ENCODE measurements at places on chromosomes 13 and 19. TPM values are rescaled to one million over a fixed set of nuclear protein-coding genes. Genes with fewer than 3 reads are reported as not detected.

DNA sequence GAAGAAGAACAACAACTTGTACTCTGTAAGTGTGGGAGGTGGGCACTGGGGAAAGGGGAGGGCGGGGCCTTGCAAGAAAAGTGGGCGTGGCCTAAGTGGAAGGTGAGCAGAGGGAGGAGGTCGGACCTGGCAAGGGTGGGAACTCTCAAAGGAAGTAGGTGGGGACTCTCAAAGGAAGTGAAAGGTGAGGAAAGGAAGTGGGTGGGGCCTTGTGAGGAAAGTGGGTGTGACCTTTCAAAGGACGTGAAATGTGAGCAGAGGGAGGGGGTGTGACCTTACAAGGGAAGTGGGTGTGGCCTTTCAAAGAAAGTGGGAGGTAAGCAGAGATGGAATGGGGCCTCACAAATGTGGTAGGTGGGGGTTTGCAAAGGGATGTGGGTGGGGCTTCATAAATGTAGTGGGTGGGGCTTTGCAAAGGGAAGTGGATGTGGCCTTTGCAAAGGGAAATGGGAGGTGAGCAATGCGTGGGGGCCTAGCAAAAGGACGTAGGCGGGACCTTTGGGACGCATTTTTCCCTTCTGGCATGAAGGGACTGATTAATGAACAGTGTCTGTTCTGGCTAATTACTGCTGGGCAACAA is 25.9 kb downstream of the ACSBG2 start:
- no peaks in the 10 kb centered on the region for H3K27me3 ChIP-seq
- no peak overlapping the region for H3K4me3 ChIP-seq
- peaks cover 5% of the 10 kb centered on the region for H3K4me1 ChIP-seq

The INSL3 gene
- total RNA-seq, result 0.96 TPM

The MCEMP1 gene
- not detected for total RNA-seq

GRCh38 chr19:48752496-48753365 is at the start of gene FUT1:
Gene FUT1 (minus strand): TSS chr19:48752641. CDS start chr19:48751281, 1,360 bp downstream.
- H3K27ac ChIP-seq, result peak within 1 kb of the TSS; percentile 84
- H3K4me1 ChIP-seq, result peaks cover 25% of the 10 kb centered on the region
- peak within 1 kb of the TSS; percentile 95 for H3K4me3 ChIP-seq
- H3K27me3 ChIP-seq, result no peaks in the 10 kb centered on the region
- peak; percentile 89 for DNase-seq
- peaks cover 27% of the 10 kb centered on the region for H3K36me3 ChIP-seq

DNA sequence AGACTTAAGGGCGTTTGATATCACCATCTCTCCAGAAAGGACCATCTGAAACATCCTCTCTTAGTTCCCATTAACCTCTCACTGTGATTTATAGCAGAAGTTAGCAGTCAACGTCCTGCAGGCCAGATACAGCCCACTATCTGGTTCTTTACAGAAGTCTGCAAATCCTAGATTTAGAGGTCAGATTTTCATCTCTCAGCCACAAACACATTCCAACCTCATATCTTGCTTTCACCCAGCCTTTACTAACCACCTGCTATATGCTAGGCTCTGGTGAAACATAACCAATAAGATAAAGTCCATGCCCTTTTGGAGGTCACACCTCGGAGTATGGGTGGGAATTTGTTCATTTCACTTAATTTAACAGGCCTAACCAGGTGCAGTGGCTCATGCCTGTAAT is 76.8 kb upstream of the CACNA1A start:
- no peak for DNase-seq
- no peak overlapping the region for H3K27ac ChIP-seq
- H3K4me3 ChIP-seq, result no peak overlapping the region
- no peaks in the 10 kb centered on the region for H3K4me1 ChIP-seq
- no peaks in the 10 kb centered on the region for H3K36me3 ChIP-seq

DNA sequence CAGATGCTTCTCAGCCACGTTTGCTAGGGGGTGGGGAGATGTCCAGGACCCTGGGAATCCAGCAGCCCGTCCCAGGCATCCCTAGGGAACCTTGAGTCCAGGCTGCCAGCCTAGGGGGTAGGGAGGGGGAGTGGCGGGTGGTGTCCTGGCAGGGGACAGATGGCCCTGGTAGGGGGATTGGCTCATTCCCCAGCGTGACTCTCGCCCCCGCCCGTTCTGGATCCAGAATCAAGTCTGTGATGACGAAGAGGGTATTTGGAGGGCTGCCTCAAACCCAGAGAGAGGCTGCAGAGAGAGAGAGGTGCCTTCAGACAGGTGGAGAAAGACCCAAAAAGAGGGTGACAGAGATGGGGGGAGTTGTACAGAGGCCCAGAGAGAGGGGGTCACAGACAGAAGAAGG is 4.1 kb downstream of the SLC17A7 start:
- peaks cover 21% of the 10 kb centered on the region for H3K27me3 ChIP-seq
- H3K4me3 ChIP-seq, result no peak overlapping the region
- no peak overlapping the region for H3K27ac ChIP-seq
- H3K36me3 ChIP-seq, result no peaks in the 10 kb centered on the region
- peaks cover 4% of the 10 kb centered on the region for H3K4me1 ChIP-seq
- no peak for DNase-seq

- no peak overlapping the region for H3K27ac ChIP-seq
- DNase-seq, result no peak
- H3K4me3 ChIP-seq, result no peak overlapping the region
These were observed 725 bp downstream of the ZNF682 start for GRCh38 chr19:20038358-20039202.

GRCh38 chr19:51090471-51090870 is 7.8 kb upstream of the KLK14 start:
- no peak overlapping the region for H3K27ac ChIP-seq
- no peak for DNase-seq
- no peaks in the 10 kb centered on the region for H3K36me3 ChIP-seq
- no peak overlapping the region for H3K4me3 ChIP-seq
- H3K27me3 ChIP-seq, result no peaks in the 10 kb centered on the region

GRCh38 chr13:27826379-27827353 is 34.4 kb downstream of the GSX1 start:
- peak overlapping the region; percentile 35 for H3K4me3 ChIP-seq
- DNase-seq, result peak; percentile 84
- H3K27ac ChIP-seq, result 0 out of 2 replicates have a peak overlapping the region, but pooled peaks have one; percentile 27
- peaks cover 15% of the 10 kb centered on the region for H3K27me3 ChIP-seq
- no peaks in the 10 kb centered on the region for H3K36me3 ChIP-seq
- H3K4me1 ChIP-seq, result peaks cover 4% of the 10 kb centered on the region

- H3K36me3 ChIP-seq, result no peaks in the 10 kb centered on the region
- no peak overlapping the region for H3K4me3 ChIP-seq
- H3K4me1 ChIP-seq, result no peaks in the 10 kb centered on the region
- H3K27me3 ChIP-seq, result no peaks in the 10 kb centered on the region
These were observed 20.7 kb downstream of the CEBPG start for GRCh38 chr19:33394006-33394722.

DNA sequence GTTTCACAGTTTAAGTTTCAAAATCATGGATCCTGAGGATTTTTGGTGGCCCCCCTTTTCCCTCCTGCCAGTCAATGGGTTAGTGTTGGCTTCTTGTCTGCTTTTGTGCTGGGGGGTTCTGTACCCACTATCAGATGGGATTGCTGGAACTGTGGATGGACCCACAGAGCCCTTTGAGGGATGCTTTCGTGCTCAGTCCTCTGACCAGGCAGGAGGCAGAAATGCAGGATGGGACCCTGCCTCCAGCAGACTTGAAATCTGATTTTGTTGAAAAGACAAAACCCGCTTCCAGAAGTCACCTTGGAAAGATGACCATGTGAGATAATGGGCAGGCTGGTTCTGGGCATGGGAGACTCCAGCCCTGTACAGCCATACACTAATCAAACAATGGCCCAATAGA is 408.9 kb downstream of the ZNF536 start:
- no peak overlapping the region for H3K4me3 ChIP-seq
- no peaks in the 10 kb centered on the region for H3K27me3 ChIP-seq
- H3K36me3 ChIP-seq, result no peaks in the 10 kb centered on the region
- no peak for DNase-seq
- no peaks in the 10 kb centered on the region for H3K4me1 ChIP-seq
- no peak overlapping the region for H3K27ac ChIP-seq

The SIAH3 gene
- total RNA-seq, result not detected

- no peaks in the 10 kb centered on the region for H3K4me1 ChIP-seq
- no peak overlapping the region for H3K27ac ChIP-seq
- DNase-seq, result no peak
- no peaks in the 10 kb centered on the region for H3K27me3 ChIP-seq
- H3K4me3 ChIP-seq, result no peak overlapping the region
These were observed 154.2 kb upstream of the KLF12 start for GRCh38 chr13:74288361-74288911.

The GGN gene
- total RNA-seq, result 0.47 TPM

GRCh38 chr13:52845334-52845761 is 3.1 kb downstream of the PCDH8 start:
- H3K4me1 ChIP-seq, result no peaks in the 10 kb centered on the region
- no peaks in the 10 kb centered on the region for H3K36me3 ChIP-seq
- peaks cover 24% of the 10 kb centered on the region for H3K27me3 ChIP-seq
- no peak for DNase-seq
- no peak overlapping the region for H3K4me3 ChIP-seq
- H3K27ac ChIP-seq, result no peak overlapping the region

DNA sequence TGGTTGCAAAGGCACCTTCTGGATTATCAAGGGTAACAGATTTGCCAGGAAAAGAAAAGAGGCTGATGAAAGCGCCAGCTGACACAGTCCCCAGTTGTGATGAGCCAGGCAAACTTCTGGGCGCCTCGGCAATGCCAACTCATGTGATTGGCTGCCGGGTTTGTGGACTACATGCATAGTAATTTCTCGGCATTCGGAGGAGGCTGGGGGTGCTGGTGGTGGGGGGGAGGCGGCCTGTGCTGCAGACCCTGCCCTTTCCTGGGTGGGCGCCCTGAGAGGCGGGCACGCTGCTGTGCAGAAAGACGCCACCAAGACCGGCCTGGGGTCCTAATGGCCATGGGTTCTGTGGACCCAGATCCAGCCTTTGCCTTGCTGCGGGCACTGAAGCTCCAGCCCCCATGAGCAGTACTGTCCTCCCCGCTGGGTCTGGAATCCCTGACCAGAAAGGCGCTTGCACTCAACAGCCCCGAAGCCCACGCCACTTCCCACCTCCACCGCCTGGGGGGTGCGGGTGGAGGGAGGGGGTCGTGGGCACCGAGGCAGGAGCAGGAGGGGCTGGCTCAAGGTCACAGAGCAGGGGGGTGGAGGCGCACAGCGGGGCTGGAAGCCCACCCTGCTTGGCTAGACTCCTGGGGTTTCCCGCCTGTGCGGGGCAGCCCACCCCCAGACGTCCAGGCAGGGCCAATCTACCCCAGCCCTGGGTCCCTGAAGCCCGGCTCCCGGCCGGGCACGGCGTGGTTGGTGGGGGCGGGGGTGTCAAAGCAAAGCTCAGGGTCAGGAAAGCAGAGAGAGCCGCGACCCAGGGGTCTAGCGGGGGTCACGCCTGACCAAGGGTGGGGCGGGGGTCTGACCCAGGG is 1.0 kb downstream of the DIRAS1 start:
- H3K27ac ChIP-seq, result peak overlapping the region; percentile 45
- H3K27me3 ChIP-seq, result no peaks in the 10 kb centered on the region

GRCh38 chr13:46372071-46372470 is 15.0 kb downstream of the RUBCNL start:
- no peak overlapping the region for H3K4me3 ChIP-seq
- no peaks in the 10 kb centered on the region for H3K36me3 ChIP-seq
- DNase-seq, result no peak
- H3K4me1 ChIP-seq, result 0 out of 2 replicates have a peak, but pooled peaks cover 4% of the 10 kb centered on the region
- no peak overlapping the region for H3K27ac ChIP-seq

DNA sequence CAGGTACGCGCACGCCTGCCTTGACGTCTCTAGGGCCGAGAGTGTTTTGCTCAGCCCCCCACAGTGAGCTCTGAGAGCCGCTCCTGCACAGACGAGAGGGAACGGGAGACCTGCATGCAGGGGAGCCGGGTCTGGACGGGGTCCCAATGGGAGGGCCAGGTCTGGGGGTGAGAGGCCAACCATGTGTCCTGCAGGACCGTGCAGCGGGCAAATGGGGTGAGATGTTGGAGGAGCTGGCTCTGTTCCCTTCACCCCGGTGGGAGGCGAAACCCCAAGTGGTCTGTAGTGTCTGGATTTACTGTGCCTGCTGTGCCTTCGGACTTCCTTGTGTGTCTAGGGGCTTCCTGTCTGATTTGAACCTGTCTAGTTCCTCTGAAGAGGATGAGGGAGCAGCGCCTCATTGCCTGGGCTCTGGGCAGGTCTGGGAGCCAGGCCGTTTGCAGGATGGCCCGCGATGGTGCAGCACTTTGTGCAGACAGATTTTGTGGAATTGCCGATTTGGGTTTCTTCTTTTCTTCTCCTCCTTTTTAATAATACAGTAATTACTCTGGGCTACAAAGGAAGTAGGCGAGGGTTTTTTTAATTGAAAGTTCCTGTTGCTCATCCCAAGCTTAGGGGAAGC is 2.1 kb downstream of the CSNK1G2 start:
- H3K36me3 ChIP-seq, result no peaks in the 10 kb centered on the region
- no peaks in the 10 kb centered on the region for H3K27me3 ChIP-seq
- H3K4me3 ChIP-seq, result peak overlapping the region; percentile 83
- peak overlapping the region; percentile 95 for H3K27ac ChIP-seq
- peaks cover 63% of the 10 kb centered on the region for H3K4me1 ChIP-seq

DNA sequence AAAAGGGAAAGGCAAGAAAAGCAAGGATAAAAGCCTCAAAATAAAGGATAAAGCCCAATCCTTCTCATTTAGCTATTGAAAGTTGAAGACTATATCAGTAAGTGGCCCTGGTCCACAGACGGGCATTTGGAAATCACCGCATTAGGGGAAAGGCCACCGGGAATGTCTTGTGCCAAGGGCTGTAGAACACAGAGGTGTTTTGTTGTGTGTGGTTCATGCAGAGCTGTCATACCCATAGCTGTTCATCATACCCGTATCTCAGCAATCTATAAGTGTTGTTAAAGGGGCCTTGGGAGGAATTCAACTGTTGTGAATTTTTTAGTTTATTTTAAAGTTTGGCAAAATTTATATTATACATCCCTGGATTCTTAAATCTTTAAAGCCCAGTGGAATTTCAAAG is 33.0 kb downstream of the DLEU7 start:
- no peaks in the 10 kb centered on the region for H3K36me3 ChIP-seq
- H3K4me1 ChIP-seq, result no peaks in the 10 kb centered on the region
- no peak overlapping the region for H3K27ac ChIP-seq
- no peak for DNase-seq
- H3K4me3 ChIP-seq, result no peak overlapping the region
- H3K27me3 ChIP-seq, result no peaks in the 10 kb centered on the region

GRCh38 chr19:49506575-49507105 is 5.8 kb upstream of the FCGRT start:
- H3K27ac ChIP-seq, result no peak overlapping the region
- peaks cover 5% of the 10 kb centered on the region for H3K4me1 ChIP-seq
- no peaks in the 10 kb centered on the region for H3K36me3 ChIP-seq
- no peak for DNase-seq
- H3K4me3 ChIP-seq, result no peak overlapping the region
- H3K27me3 ChIP-seq, result no peaks in the 10 kb centered on the region

All from HCT116 (cell line).